ENCODE measurements at places on chromosomes 1 and 21.
A peak's percentile ranks its signal among the peaks of the same experiment; 100 is the strongest.

DNA sequence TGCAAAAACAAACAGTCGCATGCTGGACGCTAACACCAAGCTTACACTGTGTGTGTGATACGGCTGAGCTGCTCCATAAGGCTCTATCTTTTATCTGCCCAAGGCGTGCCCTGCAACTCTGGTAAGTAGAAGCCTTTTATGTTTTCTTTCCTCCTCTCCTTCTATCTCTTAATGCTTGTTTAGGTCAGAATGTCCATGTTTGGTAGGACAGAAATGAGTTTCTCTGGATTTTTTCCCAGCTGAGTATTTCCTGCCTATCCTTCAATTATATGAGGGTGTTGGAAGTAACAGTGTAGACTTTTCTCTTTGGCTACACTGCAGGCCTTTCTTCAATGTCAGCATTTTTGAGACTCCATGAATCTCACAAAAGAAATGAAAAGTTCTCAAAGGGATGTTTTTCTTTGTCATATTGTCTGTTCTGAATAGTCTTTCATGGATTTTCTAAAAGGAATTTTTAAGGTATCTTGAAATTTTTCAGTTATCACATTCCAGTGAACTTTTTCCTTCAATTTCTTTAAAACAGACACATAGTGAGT is 124.2 kb downstream of the MACF1 start:
- no peak for DNase-seq

DNA sequence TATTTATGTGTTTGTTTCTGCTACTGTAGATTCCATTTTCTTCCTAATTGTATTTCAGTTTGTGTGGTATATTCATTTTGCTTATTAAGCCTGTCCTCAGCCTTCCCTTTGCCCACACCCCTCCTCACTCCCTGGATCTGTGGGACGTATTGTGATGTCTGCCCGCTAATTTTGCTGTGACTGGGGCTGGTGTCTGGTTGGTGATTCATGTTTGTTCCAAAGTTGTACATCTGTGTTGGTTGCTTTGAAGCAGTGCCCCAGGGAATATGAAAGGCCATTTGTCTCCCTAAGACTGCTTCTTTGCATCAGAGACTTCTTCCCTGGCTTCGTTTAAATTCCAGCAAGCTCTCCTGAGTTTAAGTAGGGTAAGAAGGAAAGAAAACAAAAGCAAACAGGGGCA is 289.5 kb upstream of the SGIP1 start:
- DNase-seq, result peak; percentile 58

DNA sequence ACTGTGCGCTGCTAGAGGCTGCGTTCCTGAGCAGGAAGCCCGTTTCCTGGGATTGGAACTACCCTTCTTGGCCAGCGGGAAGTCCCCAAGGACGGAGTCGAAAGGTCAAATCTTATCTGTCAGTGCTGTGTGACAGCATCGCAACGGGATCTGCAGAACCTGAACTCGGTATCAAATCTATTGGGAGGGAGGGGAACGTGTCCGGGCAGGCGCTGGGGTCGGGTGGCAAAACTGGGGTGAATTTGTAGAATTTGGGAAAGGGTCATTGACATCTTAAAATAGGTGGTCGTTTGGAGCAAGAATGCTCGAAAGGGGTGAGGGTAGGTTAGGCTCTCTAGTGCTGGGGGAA is 725 bp upstream of the ARPC5 start:
- DNase-seq, result no peak

GRCh38 chr1:9296850-9297249 is 4.2 kb downstream of the SPSB1 start:
- DNase-seq, result no peak

- no peak for DNase-seq
These were observed 12.9 kb upstream of the EPHA2 start for GRCh38 chr1:16168622-16169360.

- peak; percentile 89 for DNase-seq
These were observed 15.9 kb upstream of the PADI3 start for GRCh38 chr1:17232759-17233661.

- DNase-seq, result no peak
These were observed 10.3 kb downstream of the PANK4 start for GRCh38 chr1:2516124-2516523.

DNA sequence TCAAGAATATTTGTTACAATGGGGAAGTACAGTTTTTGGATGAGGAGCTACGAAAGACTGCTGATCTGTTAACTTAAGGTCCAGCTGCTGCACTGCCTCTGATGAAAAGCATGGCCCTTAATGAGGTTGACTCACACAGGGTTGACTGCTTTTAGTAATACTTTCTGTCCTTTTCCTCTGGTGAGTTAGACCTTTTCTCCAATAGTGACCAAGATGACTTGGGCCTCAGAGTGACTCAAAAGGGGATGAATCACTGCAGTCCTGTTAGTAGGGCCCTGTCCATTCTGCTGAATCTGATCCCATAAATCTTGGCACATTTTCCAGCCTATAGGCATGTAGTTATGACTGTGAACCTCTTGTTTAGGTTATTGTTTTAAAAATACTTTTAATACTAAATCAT is 2.7 kb downstream of the DISP1 start:
- DNase-seq, result peak; percentile 96

- DNase-seq, result peak; percentile 75
These were observed 458 bp downstream of the ZC3H12A start for GRCh38 chr1:37474697-37475379.

GRCh38 chr1:45348966-45349677 is 8.9 kb upstream of the MUTYH start:
- DNase-seq, result peak; percentile 20

GRCh38 chr1:243483071-243483771 is 227.4 kb downstream of the SDCCAG8 start:
- DNase-seq, result no peak

DNA sequence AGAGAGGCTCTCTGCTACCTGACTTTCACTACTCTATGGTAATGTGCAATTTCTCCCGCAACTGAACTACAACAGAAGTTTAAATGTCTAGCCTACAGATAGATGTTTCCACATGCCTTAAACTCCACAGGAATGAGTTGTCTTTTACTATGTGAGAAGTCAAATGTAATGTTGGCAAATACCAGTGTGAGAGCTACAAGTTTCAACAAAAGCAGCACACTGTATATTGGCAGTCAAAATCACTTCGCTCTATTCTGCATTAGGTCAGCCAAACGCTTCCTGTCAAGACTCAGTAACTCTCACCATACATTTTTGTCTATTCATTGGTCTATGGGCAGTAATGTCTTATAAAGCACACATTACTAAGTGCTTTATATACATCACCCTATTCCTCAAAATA is 41.9 kb downstream of the LUZP1 start:
- peak; percentile 66 for DNase-seq

DNA sequence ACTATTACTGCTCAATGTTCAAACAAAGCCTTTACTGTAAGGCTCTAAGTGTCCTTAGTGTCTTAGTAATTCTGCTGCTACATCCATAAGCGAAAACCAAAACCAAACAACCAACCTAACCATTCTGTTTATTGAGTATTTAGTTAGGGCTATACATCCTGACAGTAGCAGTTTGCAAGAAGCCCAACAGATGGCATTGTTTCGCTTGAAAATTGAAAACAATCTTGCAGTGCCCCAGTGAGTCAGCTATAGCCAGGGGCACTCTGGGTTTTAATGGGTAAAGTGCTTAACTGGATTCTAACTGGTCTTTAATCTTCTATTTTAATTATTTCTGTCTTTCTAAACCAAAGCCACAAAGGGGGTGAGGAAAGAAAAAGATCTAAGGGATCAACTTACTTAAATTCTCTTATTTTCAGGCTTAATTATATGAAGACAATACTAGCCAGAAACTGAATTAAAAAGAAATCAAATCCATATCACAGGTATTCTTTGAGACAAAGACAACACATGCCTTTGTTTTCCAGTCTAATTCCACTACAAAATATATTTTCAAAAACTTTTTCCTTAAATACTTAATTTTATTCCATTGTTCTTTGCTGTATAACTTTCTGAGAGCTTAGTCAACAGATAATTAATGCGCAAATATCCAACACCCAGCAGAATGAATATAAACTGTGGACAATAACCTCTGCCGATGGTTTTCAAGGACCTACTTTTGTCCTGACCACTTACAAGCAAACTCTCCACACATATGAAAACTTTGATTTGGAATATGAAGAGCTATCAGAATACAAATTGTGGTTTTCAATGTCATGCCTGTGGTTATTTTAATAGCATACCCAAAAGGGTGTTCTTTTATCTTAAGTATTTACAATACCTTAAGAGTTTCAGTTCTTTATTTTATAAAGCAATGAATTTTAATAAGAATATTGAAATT is 15.2 kb downstream of the POGZ start:
- peak; percentile 90 for DNase-seq

DNA sequence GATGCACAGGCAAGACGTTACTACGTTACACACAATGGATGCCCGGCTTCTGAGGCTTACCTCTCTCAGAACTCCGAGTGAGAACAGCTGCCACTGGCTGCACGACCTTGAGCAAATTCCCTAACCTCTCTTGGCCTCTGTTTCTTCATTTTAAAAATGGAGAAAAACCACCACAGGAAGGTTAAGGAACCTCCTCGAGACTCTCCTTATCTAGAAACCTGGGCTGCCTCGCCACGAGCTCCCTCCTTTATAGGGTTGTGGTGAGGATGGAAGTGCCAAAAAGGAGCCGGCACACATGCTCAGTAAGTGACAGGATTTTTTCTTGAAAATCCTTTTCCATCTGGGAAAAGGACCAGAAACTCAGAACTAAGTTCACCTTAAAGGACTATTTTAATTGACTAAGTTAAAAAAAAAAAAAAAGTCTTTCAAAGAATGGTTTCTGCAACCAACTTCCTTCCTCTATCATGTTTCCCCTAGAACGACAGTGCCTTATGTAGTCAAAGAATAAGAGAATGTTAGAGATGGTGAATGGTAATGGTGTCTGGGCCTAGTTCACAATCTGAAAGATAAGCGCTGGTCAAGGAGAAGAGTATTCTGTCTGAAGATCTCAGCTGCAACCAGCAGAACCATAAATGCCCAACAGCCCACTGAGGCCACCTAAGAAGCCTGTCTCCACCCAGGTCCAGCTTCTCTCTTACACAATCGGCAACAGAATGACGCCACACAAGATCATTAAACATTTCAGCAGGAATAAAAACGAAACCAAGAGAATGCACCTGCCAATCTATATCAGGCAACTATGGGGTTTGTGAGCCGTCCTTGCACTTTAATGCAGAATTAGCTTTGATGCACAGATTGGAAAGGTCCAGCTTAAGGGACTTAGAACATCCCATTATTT is 64.9 kb downstream of the SLC45A1 start:
- no peak for DNase-seq

- DNase-seq, result no peak
These were observed 866.2 kb downstream of the LRRIQ3 start for GRCh38 chr1:73331726-73332125.

GRCh38 chr21:14697769-14698168 is 151.7 kb upstream of the SAMSN1 start:
- DNase-seq, result no peak

DNA sequence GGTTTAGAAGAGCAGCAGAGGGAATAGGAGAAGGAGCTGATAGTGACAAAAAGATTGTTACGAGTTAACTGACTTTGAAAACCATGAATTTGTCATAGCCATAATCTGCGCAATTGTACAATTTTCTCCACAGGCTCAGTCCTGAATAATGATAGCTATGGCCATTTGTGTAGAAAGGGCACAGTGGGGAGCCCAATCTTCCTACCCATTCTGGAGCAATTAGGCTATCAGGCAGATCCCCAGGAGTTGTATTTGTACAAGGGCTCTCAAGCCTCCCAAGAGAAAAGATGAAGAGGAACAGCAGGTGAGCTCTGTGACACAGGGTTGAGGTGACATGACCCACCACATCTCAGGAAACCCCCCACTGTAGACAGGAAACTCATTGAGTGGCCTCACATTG is 42.1 kb upstream of the SAMD13 start:
- DNase-seq, result no peak

DNA sequence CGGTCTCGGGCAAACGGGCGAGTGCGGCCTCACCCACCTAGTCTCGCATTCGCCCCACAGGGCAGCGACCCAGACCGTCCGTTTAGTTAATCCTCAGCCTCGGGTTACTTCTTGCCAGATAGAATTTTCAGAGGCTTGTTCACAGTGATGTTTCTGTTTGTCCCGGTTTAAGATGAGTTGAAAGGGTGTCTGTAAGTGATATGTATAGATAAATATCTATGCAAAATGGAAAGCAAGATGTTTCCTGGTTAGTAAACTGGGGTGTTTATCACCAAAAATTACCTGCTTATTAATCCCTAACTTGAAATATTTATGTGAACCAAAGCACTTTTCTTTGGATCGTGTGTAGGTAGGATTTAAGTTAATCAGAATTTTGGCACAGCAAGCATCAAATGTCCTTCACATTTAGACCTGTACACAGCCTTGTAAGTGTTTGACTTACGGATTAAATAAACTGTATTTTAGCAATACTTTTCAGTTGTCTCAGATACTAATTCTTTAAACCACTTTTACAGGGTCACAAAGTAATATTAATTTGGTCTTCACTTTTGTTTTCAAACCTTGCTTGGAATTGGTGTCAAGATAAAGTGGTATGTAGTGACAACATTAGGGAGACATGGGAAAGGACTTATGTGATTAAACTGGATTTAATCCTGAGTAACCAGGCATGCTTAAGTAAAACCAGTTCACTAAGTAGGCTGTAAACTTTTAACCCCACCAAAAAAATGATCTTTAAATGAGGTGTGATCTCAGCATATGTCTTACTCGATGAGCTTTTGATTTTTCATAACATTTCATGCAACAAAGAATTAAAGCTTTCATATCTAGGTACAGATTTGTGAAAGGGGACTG is 914 bp downstream of the ZNF326 start:
- DNase-seq, result peak; percentile 48

DNA sequence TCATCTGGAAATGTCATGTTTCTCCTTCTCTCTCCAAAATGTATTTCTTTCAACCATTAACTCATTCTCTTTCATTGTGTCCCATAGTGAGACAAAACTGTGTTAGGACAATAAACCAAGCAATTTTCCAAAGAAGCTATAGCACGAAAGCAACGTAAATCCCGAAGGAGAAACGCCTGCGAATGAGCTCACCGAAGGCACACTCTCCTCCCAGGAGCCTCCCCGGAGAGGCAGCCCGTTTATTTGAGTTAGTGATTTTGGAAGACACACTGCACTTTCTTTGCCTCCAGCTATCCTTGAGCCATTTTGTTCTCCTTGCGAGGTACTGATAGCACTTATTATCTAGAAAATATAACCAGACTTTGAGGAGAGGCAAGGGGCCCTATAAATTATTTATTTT is 41.2 kb downstream of the RSPH1 start:
- DNase-seq, result no peak

DNA sequence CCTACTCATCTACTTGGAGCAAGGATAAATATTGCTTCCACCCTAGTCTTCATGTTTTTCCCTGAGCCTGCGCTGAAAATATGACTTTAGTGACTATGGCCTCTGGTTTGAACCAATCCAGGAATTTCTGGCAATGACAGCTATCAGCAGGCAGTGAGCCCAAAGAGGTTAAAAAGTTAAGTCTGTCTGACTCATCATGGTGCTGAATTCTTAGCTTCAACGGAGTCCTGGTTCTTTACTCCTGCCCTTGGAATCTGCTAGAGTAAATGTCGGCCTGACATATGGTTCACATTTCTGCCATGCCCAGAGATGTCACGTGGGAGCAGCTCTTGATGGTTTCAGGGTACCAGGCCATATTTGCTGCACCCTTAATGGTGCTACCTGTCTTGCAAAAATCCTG is 351.6 kb upstream of the PLXNA2 start:
- peak; percentile 3 for DNase-seq

GRCh38 chr1:68460935-68461334 is 11.2 kb upstream of the RPE65 start:
- no peak for DNase-seq

GRCh38 chr1:117178756-117179155 is 32.0 kb downstream of the VTCN1 start:
- no peak for DNase-seq

GRCh38 chr1:184324972-184325371 is 61.9 kb upstream of the C1orf21 start:
- DNase-seq, result no peak

GRCh38 chr21:39050841-39051587 is 132.2 kb downstream of the PSMG1 start:
- peak; percentile 24 for DNase-seq

Measured in GM23248 (cell line).